ENCODE measurements at places on chromosomes 2 and 18.

GRCh38 chr18:69157906-69158305 lies 242.8 kb upstream of the DOK6 start:
- DNase-seq, result no peak

DNA sequence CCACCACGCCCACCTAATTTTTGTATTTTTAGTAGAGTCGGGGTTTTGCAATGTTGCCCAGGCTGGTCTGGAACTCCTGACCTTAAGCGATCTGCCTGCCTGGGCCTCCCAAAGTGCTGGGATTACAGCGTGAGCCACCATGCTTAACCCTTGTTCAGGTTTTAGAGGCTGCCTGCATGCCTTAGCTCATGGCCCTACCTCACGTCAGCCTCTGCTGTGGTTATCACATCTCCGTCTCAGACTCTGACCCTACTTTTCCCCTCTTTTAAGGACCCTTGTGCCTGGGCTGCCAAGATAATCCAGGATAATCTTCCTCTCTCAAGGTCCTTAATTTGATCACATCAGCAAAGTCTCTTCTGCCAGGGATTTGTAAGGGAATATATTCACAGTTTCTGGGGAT lies 98.2 kb upstream of the PMAIP1 start:
- DNase-seq, result no peak

DNA sequence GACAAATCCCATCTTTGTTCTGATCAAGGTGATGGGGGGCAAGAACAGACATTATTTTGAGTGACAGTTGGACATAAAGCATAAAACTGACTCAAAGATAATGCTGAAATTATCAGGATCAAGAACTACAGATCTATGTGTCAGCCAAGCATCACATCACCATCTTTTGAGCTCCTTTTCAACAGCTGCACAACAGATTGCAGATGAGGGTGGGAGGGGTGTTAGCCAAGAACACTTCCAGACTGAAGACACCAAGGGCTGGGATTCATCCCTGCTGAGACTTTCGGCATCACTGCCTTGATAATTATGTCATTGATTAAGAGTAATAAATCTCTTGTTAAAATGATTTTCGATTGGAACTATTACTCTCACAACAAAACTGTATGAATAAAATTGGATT lies 191.5 kb upstream of the NETO1 start:
- DNase-seq, result no peak

DNA sequence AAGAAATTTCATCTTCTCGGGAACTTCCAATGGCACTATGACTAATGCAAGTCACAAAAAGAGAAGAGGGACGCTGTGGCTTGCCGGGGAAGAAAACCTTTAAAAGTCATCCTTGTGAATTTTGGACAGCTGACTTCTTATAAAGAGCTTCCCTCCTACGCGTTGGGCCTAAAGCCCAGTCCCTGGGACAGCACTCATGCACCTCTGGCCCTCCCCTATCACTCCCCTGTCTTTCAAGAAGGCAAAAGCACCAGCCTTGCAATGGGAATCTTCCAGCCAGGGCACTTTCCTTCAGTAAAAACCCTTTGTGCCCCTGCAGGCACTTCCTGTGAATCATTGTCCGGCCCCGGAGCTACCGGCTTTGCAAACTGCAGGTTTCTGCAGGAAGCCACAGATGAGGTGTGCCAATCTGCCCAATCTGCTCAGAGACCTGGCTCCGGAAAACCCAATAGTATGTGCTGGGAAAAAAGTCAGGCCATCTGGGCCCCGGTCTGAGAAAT lies 7.1 kb downstream of the MREG start:
- DNase-seq, result peak; percentile 60

GRCh38 chr18:13328213-13328612 lies 109.7 kb downstream of the LDLRAD4 start:
- DNase-seq, result no peak

DNA sequence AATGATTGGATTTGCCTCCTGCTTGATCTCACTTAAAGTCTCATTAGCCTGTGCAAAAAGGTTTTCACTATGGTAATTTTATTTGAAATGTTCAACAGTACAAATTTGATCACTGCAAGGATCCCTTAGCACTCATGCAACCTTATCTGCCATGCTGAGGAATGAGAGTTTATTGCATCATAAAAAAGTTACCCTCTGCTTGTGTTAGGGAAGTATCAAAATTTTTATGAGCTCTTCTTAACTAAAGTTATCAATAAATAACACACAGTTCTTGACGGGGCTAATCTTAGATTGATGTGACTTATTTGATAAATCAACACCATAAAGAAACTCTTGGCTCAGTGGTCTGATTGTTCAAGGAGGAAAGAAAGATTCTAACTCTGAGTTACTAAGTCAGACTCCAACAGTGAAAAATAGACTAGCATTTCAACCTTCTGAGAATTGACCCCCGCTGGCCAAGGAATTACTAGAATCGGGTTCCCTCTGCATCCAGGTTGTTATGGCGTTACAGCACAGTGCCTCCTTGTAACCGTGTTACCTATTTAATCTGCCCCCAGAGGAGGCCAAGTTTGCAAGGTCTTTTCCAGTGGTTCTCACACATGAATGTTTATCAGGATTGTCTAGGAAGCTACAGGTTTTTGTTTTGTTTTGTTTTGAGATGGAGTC lies 259.7 kb downstream of the CDCA7 start:
- no peak for DNase-seq

DNA sequence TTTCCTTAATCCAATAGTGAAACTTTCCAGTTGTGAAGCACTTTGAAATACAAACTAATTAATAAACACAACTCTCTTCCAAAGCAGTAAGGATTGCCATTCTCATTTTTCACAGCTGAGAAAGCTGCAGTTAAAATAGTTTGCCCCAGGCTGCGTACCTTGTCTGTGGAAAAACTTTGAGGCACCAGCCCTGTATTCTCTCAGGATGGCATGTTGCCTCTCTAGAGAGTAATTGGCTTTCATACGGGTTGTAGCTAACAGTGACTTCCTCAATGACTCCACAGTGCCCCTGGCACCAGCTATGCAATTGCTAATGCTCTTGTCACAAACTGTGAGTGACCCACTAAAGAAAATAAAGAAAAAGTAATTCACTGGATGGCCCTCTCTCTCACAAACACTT lies 345.7 kb downstream of the MTX2 start:
- DNase-seq, result no peak

DNA sequence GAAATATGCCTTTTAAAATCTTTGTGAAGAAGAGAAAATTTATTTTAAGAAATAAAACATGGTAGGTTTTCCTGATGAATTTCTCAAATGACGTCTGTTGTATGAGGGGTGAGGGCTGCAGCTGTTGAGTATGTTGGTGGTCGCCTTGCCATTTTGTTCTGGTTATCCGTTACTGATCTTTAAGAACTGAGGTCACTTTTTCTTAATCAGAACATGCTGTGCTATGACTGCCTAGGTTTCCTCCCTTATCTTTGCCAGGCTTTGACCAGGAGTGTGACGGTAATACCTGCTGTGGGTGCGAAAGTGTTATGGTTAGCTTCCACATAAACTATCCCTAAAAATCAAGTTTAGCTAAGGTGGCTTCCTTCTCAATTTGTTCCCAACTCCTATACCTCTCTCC lies 176.9 kb downstream of the DIS3L2 start:
- DNase-seq, result no peak

DNA sequence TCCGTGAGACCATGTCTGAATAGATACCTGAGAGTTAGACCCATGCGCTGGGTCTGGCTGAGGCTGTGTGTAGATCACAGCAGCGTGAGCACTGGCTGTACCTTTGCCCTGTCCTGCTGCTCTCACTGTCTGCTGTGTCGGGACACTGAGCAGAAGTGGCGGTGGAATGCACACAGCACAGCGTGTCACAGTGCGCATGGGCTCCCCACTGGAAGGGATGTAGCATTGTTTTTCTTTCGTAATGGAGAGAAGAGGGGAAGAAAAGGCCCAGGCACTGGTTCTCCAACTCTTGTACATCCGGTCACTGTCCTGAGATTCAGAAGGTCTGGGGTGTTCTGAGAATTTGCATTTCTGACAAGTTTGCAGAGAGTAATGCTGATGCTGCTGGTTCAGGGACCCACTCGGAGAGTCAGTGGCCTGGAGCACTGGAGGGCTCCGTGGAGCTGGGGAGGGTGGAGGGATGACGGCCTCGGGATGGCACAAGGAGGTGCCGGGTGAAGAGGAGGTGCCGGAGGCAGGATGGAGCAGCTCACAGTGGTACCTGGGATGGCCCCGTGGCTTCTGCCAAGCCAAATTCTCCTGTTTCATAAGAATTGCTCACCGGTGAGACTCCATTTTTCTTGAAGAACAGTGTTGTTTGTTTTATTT lies 252.8 kb downstream of the LDLRAD4 start:
- no peak for DNase-seq

GRCh38 chr2:46375566-46376125 lies 78.4 kb downstream of the EPAS1 start:
- DNase-seq, result no peak

GRCh38 chr2:200728630-200729029 lies 83.1 kb upstream of the BZW1 start:
- no peak for DNase-seq

DNA sequence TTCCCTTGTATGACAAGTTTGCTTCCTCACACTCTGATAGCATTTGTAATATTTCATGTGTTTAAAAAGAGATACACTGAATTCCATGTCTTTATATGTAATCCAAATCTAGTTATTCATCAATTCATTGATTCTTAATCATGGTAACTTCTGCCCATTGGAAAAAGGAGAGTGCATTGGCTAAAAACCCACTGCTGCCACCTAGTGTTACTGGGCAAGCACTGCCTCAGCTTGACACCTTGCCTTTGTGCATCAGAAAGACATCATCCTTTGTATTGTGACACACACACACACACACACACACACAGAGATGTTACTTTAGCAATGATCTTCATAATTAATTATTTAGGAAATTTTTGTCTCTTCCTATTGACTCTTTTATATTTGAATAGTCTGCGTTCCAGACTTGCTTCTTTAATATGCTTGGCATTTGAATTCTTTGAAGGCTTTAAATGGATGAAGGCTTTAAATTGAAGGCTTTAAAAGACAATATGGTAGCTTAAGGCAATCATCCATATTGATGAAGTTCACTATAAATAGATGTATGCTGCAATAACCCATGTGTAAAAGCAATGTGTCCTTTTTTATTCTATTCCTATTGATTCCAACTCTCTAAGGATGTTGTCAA lies 414.2 kb upstream of the CHST9 start:
- no peak for DNase-seq

GRCh38 chr2:16137080-16137755 lies 196.9 kb downstream of the MYCN start:
- DNase-seq, result no peak

GRCh38 chr2:64402876-64403275 lies 51.1 kb upstream of the LGALSL start:
- DNase-seq, result no peak

- no peak for DNase-seq
Measured at GRCh38 chr2:150644298-150645067, 157.0 kb upstream of the RND3 start.

- DNase-seq, result no peak
Measured at GRCh38 chr18:34867520-34867919, 157.4 kb downstream of the DTNA start.

DNA sequence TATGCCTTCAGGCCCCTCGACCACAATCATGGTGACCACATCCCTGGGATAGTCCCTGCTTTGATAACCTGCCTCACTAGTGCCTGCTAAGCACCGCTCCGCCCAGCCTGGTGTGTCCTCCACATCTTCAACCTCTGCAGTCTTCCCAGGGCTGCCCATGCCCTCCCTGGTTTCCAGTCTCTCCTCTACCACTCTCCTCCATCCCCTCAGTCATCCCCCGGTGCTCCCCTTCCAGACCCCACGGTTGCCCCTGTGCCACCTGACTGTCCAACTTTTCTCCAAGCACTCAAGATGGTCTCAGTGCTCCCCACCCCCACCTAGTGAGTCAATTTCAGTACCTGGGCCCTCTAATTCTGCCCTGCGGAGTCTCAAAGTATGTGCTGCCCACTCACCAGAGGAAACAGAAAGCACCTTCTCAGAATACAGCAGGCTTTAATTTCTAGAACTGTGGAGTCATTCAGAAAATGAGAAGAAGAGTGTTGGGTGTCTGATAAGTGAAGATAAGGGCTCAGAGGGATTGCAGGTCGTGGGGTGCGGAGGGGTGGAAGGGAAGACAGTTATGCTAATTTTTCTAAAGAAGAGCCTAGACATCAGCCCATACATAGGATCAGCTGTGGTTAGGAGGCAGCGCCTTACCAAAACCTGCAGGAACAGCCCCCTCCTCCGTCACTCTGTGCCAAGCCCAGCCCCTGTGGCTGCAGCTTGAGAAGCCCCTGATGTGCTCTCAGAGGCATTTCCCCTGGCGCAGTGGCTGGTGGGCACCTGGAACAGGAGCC lies 53.6 kb upstream of the CAB39 start:
- peak; percentile 78 for DNase-seq

- DNase-seq, result no peak
Measured at GRCh38 chr2:98543842-98544241, 64.5 kb downstream of the COA5 start.

DNA sequence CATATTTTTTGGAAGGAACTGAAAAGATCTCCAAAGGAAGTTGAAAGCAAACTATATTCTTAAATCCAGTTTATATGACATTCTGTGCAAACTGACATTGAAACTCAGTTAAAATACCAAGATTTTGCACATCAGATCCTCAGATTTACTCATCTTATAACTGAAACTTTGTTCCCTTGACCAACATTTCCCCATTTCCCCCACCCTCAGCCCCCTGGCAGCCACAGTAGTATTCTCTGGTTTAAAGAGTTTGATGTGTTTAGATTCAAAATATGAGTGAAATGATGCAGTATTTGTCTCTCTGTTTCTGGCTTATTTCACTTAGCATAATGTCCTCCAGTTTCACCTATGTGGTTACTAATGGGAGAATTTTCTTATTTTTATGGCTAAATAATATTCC lies 99.2 kb upstream of the ITGA4 start:
- DNase-seq, result no peak

GRCh38 chr2:10548626-10549025 lies 100.5 kb upstream of the ODC1 start:
- no peak for DNase-seq

DNA sequence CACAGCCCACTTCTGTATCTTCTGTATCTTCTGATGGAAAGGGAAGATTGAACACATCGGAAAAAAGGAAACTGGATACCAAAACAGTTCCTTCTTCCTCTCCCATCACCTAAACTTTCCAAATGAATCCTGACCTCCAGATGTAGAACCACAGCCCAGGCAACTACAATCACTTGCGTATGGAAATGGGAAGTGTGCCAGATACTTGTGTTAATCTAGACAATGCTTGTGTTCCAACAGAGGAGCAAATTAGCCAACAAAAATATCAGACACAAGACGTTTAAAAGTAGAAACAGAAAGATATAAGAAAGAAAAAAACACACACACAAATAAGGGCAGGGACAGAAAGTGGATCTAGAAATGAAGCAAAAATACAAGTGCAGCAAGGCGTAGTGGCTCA lies 31.4 kb upstream of the DUSP2 start:
- DNase-seq, result no peak

DNA sequence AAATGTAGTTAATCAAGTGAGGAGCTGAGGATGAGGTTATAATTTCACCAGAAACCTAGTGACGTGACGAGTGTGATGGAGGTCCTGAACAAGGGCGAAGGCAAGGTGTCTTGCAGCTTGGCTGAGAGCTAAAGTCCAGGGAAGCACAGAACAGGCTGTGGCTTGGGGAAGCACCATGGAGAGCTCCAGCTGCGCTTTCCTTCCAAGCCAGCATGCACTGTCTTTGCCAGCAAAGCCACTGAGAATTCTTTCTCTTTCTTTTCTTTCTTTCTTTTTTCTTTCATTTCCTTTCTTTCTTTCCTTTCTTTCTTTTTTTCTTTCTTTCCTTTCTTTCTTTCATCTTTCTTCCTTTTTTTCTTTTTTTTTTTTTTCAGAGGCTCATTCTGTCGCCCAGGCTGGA lies 239.3 kb downstream of the FBXO15 start:
- DNase-seq, result no peak
